Right atrium auricular region (tissue), 2 donors: ENCODE measurements at places on chromosomes 4 and X. TPM values are rescaled to one million over a fixed set of nuclear protein-coding genes. Genes with fewer than 3 reads are reported as not detected.

GRCh38 chrX:8323356-8323755, 141.3 kb upstream of the VCX3B start:
- H3K27me3 ChIP-seq, result no peaks in the 10 kb centered on the region
- H3K27ac ChIP-seq, result no peak overlapping the region
- no peak for DNase-seq
- H3K4me3 ChIP-seq, result no peak overlapping the region

GRCh38 chr4:158015241-158015640, 157.6 kb downstream of the GASK1B start:
- no peak for DNase-seq
- peaks cover 8% of the 10 kb centered on the region for H3K4me1 ChIP-seq
- H3K27me3 ChIP-seq, result no peaks in the 10 kb centered on the region
- H3K4me3 ChIP-seq, result no peak overlapping the region

DNA sequence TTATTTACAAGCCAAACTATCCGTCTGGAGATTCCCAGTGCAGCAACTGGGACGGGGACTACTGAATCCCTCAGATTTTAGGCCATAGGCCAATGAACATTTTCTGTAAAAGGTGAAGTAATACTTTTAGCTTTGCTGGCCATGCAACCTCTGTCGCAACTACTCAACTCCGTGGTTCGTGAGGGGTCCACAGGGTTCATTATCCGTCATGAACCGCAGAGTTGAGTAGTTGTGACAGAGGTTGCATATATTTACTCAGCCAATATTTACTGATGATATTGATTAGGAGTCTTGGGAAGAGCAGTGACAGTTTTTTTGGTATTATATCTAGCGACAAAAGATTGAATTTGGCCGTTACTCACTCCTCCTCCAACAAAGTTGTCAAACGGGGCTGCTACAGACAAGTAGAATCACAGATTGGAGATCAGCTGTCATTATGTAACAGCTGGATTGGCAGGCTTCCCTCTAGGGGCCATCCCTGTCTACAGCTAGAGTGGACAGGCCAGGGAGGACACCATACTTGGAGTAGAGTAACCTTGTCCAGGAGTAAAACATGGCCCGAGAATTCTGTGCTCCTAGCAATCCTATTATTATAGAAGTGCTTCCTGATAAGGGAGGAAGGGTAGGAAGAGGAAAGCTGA, 37.2 kb upstream of the CD38 start:
- no peaks in the 10 kb centered on the region for H3K36me3 ChIP-seq
- H3K27me3 ChIP-seq, result no peaks in the 10 kb centered on the region
- H3K4me1 ChIP-seq, result no peaks in the 10 kb centered on the region
- no peak overlapping the region for H3K4me3 ChIP-seq

DNA sequence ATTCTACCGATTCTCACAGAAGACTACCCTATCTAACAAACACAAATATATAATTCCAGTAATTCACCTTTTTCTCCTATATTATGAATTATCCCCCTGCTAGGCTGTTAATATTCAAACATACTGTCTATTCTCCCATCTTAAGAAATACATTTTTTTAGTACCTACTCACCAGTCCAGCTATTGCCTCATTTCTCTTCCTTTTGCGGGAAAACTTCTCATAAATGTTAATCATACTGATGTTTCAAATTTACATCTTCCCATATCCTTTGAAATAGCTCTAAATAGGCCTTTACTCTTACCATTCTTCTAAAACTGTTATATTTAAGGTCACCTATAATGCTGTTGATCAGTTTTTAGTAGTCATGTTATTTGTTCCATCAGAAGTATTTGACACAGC, 759.1 kb upstream of the SLIT2 start:
- H3K27ac ChIP-seq, result no peak overlapping the region
- H3K27me3 ChIP-seq, result no peaks in the 10 kb centered on the region
- DNase-seq, result no peak
- no peaks in the 10 kb centered on the region for H3K4me1 ChIP-seq

The FAM149A gene
- 6.7 TPM for total RNA-seq

The DMRTC1B gene
- total RNA-seq, result not detected

The SHISA3 gene
- total RNA-seq, result 15.5 TPM

DNA sequence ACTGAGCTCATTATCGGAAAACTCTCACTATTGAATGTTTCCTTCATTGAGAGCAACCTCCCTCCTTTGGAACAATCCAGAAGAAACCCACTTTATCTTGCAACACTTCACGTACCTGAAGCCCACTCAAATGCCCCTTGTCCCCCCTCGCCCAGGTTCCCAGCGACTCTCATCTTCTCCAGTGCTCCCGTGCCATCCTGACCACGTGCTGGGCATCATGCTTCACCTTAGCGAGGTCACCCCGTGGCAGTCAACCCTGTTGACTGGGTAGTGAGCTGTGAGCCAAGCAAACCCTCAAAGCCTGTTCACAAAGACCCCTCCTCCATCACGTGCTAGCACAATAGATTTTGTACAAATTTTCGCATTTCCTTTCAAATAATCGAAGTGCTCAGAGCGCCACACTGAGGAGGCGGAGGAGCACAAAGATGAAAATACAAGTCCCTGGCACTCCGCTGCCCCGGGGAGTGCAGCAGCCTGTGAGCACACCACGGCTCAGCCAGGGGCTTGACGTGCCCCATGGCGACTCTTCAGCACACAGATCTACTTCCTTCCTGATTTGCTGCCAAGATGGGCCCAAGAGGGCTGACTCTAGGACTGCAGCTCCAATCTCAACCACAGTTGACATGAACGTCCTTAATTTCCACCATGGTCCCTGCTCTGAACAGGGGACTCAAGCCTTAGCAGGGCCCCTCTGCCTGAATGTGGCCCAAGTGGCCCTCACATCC, 15.6 kb downstream of the PDZD4 start:
- no peak overlapping the region for H3K4me3 ChIP-seq
- H3K27me3 ChIP-seq, result no peaks in the 10 kb centered on the region
- no peak for DNase-seq

DNA sequence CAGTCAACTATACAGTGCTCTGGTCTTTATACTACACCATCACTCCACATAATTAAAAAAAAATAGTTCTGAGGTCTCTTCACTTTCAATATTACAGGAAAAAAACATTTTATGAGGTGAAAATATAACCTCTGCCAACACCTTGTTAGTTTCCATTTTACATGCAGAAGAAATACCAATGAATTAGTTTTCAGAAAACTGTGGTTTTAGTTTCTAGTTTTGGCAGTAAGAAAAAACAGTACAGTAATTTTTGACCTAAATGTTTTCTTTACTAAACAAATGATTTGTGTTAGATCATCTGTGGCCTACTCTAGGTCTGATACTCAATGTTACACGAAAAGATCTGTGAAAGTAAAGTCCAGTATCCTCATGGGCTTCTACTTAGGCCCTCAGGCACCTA, 10.0 kb downstream of the SULT1E1 start:
- H3K27me3 ChIP-seq, result no peaks in the 10 kb centered on the region
- no peak overlapping the region for H3K27ac ChIP-seq
- DNase-seq, result no peak
- no peaks in the 10 kb centered on the region for H3K4me1 ChIP-seq
- no peak overlapping the region for H3K4me3 ChIP-seq
- no peaks in the 10 kb centered on the region for H3K36me3 ChIP-seq

GRCh38 chrX:7127056-7127455, 20.5 kb upstream of the STS start:
- H3K36me3 ChIP-seq, result no peaks in the 10 kb centered on the region
- peaks cover 6% of the 10 kb centered on the region for H3K4me1 ChIP-seq
- no peak for DNase-seq

The CCSER1 gene
- 12.5 TPM for total RNA-seq

DNA sequence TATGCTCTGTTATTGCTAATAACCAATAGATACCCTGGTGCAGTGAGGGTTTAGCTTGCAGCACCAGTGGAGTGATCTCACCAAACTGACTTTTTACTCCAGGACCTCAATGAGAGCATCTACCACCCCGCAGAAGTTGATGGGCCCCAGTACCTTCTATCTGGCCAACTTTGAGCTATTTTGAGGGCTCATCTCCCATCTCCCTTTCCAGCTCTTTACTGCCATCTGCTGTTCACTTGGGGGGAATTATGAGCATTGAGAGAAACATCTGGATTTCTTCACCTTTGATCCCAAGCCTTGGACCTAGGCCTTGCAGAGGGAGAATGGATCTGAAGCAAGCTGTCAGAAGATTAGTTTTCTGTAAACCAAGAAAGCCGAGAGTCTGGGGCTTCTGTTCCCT, 143.6 kb downstream of the TMEM164 start:
- H3K27ac ChIP-seq, result no peak overlapping the region
- no peaks in the 10 kb centered on the region for H3K4me1 ChIP-seq
- no peaks in the 10 kb centered on the region for H3K36me3 ChIP-seq

The IL3RA gene
- 2.4 TPM for total RNA-seq

- H3K27ac ChIP-seq, result no peak within 1 kb of the TSS
- H3K36me3 ChIP-seq, result no peaks in the 10 kb centered on the region
- H3K4me3 ChIP-seq, result peak within 1 kb of the TSS; percentile 61
- H3K27me3 ChIP-seq, result no peaks in the 10 kb centered on the region
These were observed at the start of gene NSG1 for GRCh38 chr4:4386736-4387392. NSG1 (plus strand) TSS chr4:4387102; CDS start chr4:4387630, 528 bp downstream.
